ENCODE measurements at places on chromosomes 3 and 15.

DNA sequence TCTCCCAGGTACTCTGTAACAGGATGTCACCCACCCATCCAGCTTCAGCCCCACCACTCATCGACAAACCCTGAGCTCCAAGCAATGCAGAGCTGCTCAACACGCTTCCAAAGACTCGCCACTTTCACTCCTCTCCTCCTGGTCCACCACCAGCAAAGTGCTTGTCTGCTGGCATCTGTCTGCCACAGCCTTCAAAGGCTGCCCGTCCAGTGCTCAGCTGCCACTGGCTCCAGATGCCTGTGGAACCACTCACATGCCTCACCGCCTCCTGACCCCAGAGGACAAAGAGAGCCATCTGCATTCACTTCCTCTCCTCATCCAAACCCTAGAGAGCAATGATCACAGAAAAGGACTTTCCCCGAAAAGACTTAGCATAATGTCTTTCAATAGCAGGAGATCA is 109.5 kb upstream of the OCA2 start:
- H3K27ac ChIP-seq = peak overlapping the region; percentile 7
- no peaks in the 10 kb centered on the region for H3K27me3 ChIP-seq
- H3K4me1 ChIP-seq = no peaks in the 10 kb centered on the region
- H3K4me3 ChIP-seq = no peak overlapping the region
- no peak for DNase-seq

DNA sequence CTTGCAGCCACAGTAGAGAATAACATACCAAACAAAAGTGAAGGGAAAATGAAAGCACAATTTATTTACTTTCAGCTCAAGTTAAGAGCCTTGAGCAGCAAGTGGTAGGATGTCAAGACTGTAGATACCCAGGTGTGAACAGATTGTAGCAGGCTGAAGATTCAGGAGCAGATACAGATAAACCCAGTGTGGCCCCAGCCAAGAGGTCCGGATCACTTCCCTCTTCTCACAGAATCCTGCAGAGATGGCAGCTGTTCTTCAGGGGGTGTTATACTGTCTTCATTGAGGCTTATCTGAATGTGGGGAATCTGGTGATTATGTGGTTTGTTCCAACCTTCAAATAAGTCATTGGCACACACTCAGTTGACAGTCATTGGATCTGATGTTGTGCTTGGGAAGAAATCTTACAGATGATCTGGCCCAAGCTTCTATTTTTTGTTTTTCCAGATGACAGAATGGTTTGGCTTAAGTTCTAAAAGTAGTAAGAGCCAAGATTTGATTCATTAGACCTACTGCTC is 2.2 kb downstream of the STARD9 start:
- H3K27me3 ChIP-seq = no peaks in the 10 kb centered on the region
- peaks cover 35% of the 10 kb centered on the region for H3K4me1 ChIP-seq
- peak overlapping the region; percentile 83 for H3K4me3 ChIP-seq
- no peak overlapping the region for H3K27ac ChIP-seq
- no peaks in the 10 kb centered on the region for H3K36me3 ChIP-seq
- DNase-seq = no peak

DNA sequence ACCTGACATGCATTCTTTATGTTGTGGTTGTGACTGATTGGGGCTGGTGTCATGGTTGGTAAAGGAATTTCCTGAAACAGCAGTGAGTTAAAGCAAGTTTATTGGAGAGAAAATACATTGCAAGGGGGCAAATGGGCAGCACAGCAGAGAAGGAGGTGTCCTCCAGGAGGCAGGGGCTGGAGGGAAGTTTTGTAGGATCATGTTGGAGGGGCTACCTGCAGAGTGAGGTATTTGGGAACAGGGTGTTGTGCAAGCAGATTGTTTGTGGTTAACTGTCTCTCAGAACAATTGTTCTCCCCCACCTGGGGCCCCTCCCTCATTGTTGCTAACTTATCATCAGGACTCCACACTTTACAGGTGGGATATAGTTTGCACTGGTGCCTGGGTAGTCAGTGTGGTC is 196.0 kb downstream of the NSUN3 start:
- H3K27me3 ChIP-seq = no peaks in the 10 kb centered on the region
- no peak overlapping the region for H3K4me3 ChIP-seq
- no peak overlapping the region for H3K27ac ChIP-seq
- DNase-seq = no peak

- no peak overlapping the region for H3K4me3 ChIP-seq
- H3K4me1 ChIP-seq = no peaks in the 10 kb centered on the region
- H3K27ac ChIP-seq = no peak overlapping the region
- DNase-seq = no peak
- peaks cover 36% of the 10 kb centered on the region for H3K27me3 ChIP-seq
Observed at GRCh38 chr3:171616798-171617197, 156.6 kb upstream of the TNIK start.

GRCh38 chr3:153069598-153070510 is 92.2 kb upstream of the RAP2B start:
- no peaks in the 10 kb centered on the region for H3K36me3 ChIP-seq
- no peak overlapping the region for H3K4me3 ChIP-seq
- peaks cover 20% of the 10 kb centered on the region for H3K27me3 ChIP-seq
- DNase-seq = no peak

DNA sequence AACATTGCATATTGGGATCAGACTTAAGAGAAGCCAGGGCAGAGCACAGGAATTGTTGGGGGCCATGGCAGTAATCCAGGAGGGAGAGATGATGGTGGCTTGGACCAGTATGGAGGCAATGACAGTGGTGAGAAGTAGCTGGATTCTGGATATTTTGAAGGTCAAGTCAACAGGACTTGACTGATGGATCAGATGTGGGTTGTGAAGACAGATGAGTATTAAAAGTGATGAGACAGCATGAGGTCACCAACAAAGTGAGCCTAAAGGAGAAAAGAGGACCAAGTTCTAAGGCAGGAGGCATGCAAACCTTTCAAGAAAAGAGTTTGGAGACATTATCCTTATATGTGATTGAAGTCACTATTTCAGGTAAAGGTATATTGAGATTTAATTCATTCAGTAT is 56.6 kb upstream of the TIPARP start:
- H3K4me3 ChIP-seq = no peak overlapping the region
- peaks cover 21% of the 10 kb centered on the region for H3K27me3 ChIP-seq
- no peaks in the 10 kb centered on the region for H3K36me3 ChIP-seq
- DNase-seq = no peak
- H3K27ac ChIP-seq = no peak overlapping the region

GRCh38 chr15:93716615-93717231 is 514.6 kb upstream of the MCTP2 start:
- H3K4me3 ChIP-seq = no peak overlapping the region
- no peak for DNase-seq

GRCh38 chr3:184778426-184779332 is 33.3 kb upstream of the VPS8 start:
- no peak overlapping the region for H3K27ac ChIP-seq
- peaks cover 4% of the 10 kb centered on the region for H3K36me3 ChIP-seq
- H3K4me3 ChIP-seq = no peak overlapping the region
- peaks cover 82% of the 10 kb centered on the region for H3K27me3 ChIP-seq

DNA sequence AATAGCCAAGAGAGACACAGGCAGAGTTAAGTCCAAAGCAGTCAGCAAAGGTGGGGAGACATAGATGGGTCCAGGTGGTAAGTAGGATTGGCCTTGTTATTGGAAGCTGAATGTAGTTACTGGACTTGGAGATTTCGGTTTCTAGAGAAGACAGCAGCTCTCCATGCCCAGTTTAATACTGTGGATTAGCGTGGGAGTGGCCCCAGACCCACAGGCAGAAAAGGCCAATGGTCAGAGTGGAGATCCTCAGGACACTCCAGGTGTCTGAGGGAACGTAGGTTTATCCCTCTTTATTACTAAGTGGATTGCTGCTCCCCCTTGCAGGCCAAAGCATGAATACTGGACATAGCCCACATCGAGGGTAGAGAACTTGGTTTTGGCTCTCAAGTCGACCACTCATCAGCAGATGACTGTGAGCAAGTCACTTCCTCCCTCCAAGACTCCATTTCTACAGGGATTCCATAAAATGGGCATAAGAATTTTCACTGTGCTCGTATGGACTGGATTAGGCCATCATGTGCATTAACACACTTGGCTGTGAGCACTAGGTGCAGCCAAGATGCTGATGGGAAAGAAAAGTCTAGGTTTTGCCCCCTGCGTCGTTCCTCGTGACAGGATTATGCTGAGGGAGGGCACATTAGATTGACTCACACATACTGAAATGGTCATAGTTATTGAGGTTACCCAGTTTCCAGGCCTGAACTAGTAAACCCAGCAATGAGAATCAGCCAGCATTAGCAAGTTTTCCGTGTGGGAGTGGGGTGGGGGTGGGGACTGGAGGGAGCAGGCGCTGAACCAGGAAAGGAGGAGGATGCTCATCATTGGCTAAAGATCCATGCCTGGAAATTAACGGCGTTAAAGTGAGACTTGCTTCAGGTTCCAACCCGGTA is 225.2 kb upstream of the TPRG1 start:
- no peak for DNase-seq
- no peak overlapping the region for H3K27ac ChIP-seq
- H3K4me1 ChIP-seq = no peaks in the 10 kb centered on the region
- peaks cover 16% of the 10 kb centered on the region for H3K27me3 ChIP-seq
- no peak overlapping the region for H3K4me3 ChIP-seq
- H3K36me3 ChIP-seq = no peaks in the 10 kb centered on the region

DNA sequence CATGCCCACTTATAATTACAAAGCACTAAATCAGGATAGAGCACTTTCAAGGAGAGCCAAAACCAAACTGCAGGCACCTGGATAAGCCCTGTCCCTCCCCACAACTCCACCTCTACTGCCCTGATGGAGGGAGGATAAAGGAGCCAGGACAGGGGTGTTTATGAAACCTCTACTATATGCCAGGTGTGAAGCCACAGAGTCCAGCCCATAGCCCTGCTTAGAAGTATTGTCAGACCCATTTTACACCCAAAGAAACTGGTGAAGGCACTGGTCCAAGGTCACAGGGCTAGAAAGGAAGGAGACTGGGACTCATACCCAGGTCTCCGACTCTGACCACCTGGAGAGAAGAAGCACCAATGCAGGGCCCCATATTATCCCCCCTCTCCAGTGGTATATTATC is 48.7 kb downstream of the SH3BP5 start:
- no peak for DNase-seq
- no peak overlapping the region for H3K4me3 ChIP-seq
- peaks cover 13% of the 10 kb centered on the region for H3K36me3 ChIP-seq

GRCh38 chr3:156271508-156271907 is 151.1 kb downstream of the KCNAB1 start:
- no peak for DNase-seq
- H3K4me1 ChIP-seq = no peaks in the 10 kb centered on the region
- no peak overlapping the region for H3K4me3 ChIP-seq
- no peaks in the 10 kb centered on the region for H3K36me3 ChIP-seq
- H3K27ac ChIP-seq = no peak overlapping the region
- peaks cover 51% of the 10 kb centered on the region for H3K27me3 ChIP-seq

GRCh38 chr15:72507402-72508092 is 33.4 kb downstream of the ARIH1 start:
- H3K27ac ChIP-seq = no peak overlapping the region
- peaks cover 48% of the 10 kb centered on the region for H3K4me1 ChIP-seq
- peaks cover 10% of the 10 kb centered on the region for H3K36me3 ChIP-seq
- no peaks in the 10 kb centered on the region for H3K27me3 ChIP-seq

DNA sequence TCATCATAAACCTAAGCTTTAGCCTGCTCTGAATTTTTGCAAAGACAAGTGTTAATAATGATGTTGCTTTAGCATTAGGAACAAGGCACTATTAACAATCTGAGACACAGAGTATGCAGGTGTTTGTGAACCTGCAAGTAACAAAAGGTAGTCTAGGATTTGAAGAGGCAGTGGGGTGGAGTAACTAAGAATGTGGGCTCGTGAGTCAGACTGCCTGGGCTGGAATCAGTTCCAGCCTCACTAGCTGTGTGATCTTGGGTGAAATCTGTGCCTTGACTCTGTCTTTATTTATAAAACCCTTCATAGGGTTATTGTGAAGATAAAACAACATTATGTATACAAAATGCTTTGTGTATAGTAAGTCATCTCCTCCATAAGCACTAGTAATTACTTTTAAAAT is 610.6 kb upstream of the CFAP20DC start:
- H3K36me3 ChIP-seq = no peaks in the 10 kb centered on the region
- no peaks in the 10 kb centered on the region for H3K27me3 ChIP-seq
- no peak overlapping the region for H3K4me3 ChIP-seq
- H3K27ac ChIP-seq = no peak overlapping the region

- no peak for DNase-seq
- H3K27me3 ChIP-seq = peaks cover 31% of the 10 kb centered on the region
- H3K27ac ChIP-seq = no peak overlapping the region
- no peaks in the 10 kb centered on the region for H3K36me3 ChIP-seq
- no peaks in the 10 kb centered on the region for H3K4me1 ChIP-seq
- H3K4me3 ChIP-seq = no peak overlapping the region
Observed at GRCh38 chr3:40951636-40952035, 247.7 kb upstream of the CTNNB1 start.

GRCh38 chr3:195859061-195859845 is 47.5 kb upstream of the MUC4 start:
- peaks cover 6% of the 10 kb centered on the region for H3K4me1 ChIP-seq
- no peaks in the 10 kb centered on the region for H3K27me3 ChIP-seq
- peaks cover 3% of the 10 kb centered on the region for H3K36me3 ChIP-seq
- no peak overlapping the region for H3K27ac ChIP-seq
- DNase-seq = peak; percentile 78

GRCh38 chr15:32828507-32829186 is 110.8 kb downstream of the GREM1 start:
- H3K27me3 ChIP-seq = peaks cover 26% of the 10 kb centered on the region
- peaks cover 4% of the 10 kb centered on the region for H3K4me1 ChIP-seq
- peaks cover 7% of the 10 kb centered on the region for H3K36me3 ChIP-seq
- H3K4me3 ChIP-seq = no peak overlapping the region

DNA sequence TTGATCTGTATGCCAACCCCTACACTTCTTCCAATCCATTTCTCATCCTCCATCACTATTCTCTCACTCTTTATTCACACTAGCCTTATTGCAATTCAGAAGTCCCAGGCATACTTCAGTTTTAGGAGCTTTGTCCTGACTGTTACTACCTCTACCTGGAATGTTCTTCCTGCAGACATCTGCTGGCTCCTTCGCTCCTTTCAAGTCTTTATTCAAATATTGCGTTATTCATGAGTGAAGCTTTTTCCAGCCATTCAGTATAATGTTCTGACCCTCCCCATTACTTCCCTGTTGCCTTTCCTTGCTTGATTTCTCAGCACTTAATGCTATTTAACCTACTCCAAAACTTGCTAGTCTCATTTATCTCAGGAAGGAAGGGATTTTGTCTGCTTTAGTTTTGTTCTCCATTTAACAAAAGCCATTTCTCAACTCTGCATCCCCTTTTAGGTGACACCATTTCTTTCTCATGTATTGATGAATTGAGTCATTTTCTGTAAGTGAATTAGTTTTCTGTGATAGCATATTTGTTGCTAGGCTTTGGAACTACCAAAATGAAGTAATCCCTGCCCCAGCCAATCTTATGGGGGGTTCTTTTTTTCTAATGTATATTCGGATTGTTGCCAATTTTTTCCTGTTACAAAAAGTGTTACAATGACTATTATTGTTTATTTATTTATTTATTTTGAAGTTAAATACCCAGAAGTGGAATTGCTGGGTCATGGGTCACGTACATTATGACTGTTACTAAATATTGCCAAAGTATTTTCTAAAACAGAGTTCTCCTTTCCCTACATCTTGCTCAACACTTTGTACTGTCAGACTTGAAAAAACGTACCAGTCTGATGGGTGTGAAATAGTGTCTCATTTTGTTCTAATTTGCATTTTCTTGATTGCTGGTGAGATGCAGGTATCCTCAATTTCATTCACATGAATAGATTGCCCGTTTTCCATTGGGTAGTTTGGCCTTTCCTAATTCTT is 9.4 kb downstream of the ATP11B start:
- no peak overlapping the region for H3K4me3 ChIP-seq
- no peak for DNase-seq
- H3K27ac ChIP-seq = peak overlapping the region; percentile 4
- H3K27me3 ChIP-seq = no peaks in the 10 kb centered on the region
- H3K4me1 ChIP-seq = peaks cover 62% of the 10 kb centered on the region

GRCh38 chr3:117660941-117661817 is 951.6 kb downstream of the TUSC7 start:
- no peak for DNase-seq
- no peaks in the 10 kb centered on the region for H3K4me1 ChIP-seq
- no peaks in the 10 kb centered on the region for H3K36me3 ChIP-seq
- H3K4me3 ChIP-seq = no peak overlapping the region
- H3K27ac ChIP-seq = no peak overlapping the region

Data from central memory CD8-positive, alpha-beta T cell (primary cell).